ENCODE measurements at places on chromosomes 6 and 20.

GRCh38 chr6:167815296-167815980 lies 11.3 kb upstream of the AFDN start:
- DNase-seq, result no peak

DNA sequence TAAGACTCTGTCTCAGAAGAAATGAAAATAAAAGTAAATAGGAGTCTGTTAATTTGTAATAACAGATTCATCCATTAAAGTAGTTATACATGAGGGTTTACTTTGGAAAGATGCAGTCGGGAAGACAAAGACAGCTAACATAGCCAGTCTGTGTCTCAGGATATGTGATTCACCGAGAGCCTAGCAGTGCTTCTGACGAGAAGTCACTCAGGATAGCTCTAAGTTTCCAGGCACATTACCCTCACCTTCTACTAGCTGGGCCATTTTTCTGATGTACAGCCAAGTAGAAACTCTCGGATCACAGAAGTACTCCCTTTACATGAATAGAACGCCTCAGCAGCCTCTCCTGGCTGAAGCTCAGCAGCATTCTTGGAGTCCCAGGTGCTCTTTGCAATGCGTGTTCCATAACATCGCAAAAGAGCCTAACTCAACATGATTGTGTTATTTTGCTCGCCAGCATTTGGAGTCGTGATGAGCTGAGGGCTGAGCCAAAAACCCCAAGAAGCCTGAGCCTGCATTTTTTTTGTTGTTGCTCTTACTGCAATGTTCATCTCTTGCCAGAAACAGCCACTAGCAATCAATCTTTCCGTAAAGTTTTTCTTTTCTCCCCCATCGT lies 22.4 kb upstream of the TASP1 start:
- DNase-seq, result no peak

DNA sequence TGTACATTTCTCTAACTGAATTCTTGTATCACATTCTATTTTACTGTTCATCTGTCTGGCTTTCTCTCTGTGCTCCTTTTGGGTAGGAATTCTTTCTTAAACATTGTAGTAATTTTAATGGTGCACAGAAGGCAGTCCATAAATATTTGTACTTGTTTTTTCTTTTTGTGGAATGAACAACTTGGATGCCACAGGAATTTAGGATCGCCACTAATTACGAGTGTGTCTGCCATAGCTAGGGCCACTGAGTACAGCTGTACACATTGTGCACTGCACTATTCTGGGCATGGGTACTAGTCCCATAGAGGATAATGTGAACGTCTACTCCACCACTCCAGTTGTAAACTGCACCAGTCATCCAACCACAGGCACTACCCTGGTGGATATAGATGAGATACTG lies 39.3 kb upstream of the TMEM200A start:
- DNase-seq, result peak; percentile 69

DNA sequence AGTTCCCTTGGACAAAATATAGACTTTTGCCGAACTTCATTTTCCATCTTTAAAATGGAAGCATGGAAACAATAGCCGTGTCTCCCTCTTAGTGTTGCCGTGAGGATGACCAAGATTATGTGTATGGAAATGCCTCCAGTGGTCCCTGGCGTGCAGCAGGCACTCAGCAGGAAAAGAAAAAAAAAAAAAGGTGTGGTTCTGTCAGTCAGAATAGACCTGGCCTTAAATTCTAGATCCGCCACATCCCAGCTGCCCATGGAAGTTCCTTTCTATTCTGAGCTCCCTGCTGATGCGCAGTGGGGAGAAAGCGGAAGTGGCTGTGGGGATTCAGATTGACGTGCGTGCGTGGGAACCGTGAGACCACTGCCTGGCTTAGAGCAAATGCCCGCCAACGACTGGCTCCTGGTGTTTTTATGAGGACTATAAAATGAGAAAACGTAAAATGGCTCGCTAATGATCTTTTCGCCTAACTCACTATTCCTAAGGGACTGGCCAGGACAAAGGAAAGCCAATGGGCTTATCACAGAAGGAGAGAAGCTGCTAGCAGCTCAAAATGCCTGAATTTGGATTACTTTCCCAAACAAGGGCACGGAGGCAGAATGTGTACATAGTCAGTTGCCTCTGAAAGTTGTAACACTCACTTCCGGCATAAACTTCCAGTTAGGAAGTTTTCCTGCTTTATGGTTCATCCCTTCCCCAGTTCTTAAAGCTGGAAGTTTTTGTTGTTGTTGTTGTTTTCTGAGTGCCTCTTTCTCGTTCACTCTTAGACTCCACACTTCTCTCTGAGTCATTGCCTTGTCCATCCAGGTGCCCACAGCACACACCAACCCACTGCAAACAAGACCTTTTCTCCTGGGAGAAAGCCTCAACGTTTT lies 11.4 kb upstream of the PDE10A start:
- no peak for DNase-seq

- no peak for DNase-seq
Measured at GRCh38 chr6:111423055-111423633, 59.9 kb downstream of the REV3L start.

DNA sequence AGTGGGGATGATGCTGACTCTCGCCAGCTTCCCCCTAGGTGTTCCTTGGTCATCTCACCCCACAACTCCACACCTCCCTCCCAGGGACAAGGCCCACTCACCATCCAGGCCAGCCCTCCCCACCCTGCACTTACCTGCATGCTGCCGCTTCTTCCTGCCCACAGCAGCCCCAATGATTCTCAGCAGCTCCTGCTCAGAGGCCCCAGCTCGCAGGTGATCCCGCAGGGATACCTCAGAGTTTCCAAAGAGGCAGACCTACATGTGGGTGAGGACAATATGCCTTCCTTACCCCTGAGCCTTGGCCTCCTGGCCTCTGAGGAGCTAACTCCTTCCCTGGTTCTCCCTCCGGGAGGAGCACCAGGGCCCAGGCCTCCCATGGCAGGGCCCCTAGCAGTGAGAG lies 24.6 kb downstream of the MOCS1 start:
- DNase-seq, result no peak

DNA sequence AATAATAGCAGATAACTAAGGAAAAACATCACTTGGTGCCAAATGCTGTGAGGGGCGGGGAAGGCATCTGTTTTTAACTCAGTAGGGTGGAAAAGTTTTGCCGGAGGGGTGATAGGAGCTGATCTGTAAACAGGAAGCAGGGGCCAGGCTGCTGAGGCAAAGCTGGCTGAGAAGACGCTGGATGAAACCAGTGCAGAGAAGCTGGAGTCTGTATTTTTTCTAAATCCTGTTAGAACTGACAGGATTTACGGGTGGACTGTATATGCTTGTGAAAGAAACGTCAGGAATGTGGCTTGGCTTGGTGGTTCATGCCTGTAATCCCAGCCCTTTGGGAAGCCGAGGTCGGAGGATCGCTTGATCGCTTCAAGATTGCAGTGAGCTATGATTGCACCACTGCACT lies 5.6 kb downstream of the PCMTD2 start:
- DNase-seq, result peak; percentile 21

DNA sequence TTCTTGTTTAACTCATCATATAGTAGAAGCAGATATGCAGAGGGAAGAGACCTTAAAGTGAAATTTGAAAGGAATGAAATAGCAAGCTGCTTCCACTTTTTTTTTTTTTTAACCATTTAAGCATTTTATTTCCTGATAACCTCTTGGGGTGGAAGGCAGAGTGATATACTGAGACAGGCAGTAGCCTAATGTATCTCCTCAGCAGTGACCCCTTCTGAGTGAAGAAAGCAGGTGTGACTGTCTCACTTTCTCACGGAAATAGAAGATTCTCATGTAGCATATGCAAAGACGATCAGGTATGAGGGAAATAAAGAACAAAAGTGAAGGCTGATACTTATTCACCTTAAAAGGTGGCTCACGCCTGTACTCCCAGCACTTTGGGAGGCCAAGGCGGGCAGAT lies 187.1 kb upstream of the STXBP5 start:
- DNase-seq, result no peak

- no peak for DNase-seq
Measured at GRCh38 chr20:32575805-32576204, 9.3 kb downstream of the NOL4L start.

GRCh38 chr20:41167481-41168253 lies 30.3 kb downstream of the PLCG1 start:
- no peak for DNase-seq

DNA sequence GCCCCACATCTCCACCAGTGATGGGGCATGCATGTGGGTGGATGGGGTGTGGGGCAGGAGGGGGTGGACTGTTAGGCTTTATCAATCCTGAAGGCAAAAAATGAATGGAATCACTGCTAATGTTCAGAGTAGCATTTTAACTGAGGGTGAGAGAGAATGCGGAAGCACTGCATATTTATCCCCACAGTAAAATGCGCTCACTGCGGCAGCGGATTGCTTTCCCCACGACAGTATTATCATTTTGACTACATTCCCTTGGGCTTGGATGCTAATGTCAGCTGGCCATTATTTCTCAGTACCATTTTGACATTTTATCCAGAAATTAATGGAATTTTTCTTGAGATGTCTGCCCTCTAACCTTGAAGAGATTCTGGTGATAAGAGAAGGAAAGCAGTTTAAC lies 13.4 kb downstream of the ALDH8A1 start:
- peak; percentile 19 for DNase-seq

GRCh38 chr20:60268491-60268890 lies 310.3 kb downstream of the CDH26 start:
- no peak for DNase-seq

GRCh38 chr20:48405909-48406308 lies 421.9 kb downstream of the PREX1 start:
- DNase-seq, result no peak

- no peak for DNase-seq
Measured at GRCh38 chr6:156879591-156879990, 102.4 kb downstream of the ARID1B start.

DNA sequence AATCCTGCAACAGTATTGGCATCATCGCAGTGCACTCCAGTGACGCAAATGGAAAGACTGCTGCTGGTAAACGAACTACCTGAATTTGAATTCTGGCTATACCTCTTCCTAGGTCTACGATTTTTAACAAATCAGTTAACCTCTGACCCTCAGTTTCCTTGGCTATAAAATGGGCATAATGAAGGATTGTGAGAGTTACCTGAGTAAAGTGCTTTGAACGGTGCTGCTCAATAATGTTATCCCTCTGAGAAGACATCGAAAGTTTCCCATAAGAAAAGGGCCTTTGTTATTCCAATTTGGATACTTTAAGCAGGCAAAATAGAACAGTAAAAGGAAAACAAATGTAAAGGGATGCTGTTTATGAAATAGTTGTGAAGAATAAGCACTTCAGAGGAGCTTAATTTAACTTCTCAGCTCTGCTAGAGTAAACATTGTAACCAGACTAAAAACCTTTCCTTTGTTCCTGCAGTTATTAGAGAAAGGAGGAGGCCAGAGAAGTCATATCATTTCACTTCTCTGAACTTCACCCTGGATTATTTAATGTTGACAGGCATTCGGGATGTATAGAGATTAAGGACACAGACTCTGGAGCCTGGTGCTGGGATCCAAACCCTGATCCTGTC lies 5.8 kb downstream of the SGK1 start:
- no peak for DNase-seq

- no peak for DNase-seq
Measured at GRCh38 chr6:3228046-3228671, 706 bp upstream of the TUBB2B start.

DNA sequence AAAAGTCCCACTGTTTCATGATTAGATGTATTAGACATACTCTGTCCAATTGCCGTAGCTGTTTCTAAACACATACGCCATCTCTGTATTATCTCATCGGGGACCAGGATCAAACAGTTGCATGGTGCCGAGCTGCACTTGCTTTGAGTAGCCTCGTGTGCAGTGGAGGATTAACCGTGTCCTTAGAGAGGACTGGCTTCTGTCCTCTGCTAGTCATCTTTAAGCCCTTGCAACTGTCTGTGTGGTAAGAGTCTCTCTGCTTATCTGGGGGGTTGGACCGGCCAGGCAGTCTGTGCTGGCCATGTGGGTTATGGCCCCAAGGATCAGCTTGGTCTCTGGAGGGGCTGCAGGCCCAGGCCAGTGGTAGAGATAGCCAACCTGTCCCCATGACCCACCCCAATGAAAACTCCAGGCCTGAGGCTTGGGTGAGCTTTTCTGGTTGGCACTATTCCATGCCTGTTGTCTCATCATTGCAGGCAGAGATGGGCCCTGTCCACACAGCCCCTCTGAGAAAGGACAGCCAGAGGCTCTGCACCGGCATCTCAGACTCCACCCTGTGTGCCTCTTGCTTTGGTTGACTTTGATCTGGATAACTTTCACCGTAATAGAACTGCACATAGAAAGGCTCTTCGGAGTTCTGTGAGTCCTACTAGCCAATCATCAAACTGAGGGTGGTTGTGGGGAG lies 137.3 kb upstream of the SNX9 start:
- DNase-seq, result no peak

GRCh38 chr6:32794510-32794909 lies 22.3 kb downstream of the HLA-DOB start:
- no peak for DNase-seq

GRCh38 chr20:8490076-8490830 lies 358.2 kb downstream of the PLCB1 start:
- no peak for DNase-seq

GRCh38 chr6:117354671-117355070 lies 71.1 kb downstream of the ROS1 start:
- DNase-seq, result no peak

GRCh38 chr20:3223994-3224680 lies 14.8 kb downstream of the ITPA start:
- no peak for DNase-seq

DNA sequence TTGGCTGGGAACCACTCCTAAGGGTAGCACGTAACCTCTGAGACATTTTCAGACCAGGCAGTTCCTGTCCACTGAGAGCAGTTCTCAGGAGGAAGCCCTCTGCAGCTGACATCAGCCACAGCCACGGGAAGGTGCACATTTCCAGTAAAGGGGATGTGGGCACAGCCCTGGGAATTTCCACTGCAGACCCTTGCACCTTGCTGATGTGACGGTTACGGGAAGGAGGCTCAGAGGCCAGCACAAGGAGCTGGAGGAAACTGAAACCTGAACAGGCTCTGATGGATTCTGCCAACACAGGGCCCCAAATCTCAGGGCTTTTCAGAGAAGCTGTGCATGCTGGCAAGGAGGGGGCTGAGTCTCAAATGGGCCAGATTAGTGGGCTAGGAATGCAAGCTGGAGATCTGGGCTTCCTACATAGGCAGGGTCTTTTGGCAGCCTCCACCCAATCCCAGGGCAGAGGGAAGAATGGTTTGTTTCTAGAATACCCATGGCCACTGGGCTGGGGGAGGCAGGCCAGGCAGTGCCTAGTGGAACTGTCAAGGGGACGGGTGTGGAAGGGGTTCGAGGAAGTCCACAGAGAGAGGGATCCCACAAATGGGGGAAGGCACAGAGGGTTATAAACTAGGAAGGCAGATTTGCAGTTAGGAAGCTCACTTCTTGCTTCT lies 14.2 kb downstream of the EBF4 start:
- DNase-seq, result no peak

- DNase-seq, result peak; percentile 86
Measured at GRCh38 chr6:80541181-80541580, 434.7 kb downstream of the BCKDHB start.

Data from fibroblast of skin of scalp (primary cell).